GM10248 (cell line): ENCODE measurements at places on chromosomes 12 and 14.

DNA sequence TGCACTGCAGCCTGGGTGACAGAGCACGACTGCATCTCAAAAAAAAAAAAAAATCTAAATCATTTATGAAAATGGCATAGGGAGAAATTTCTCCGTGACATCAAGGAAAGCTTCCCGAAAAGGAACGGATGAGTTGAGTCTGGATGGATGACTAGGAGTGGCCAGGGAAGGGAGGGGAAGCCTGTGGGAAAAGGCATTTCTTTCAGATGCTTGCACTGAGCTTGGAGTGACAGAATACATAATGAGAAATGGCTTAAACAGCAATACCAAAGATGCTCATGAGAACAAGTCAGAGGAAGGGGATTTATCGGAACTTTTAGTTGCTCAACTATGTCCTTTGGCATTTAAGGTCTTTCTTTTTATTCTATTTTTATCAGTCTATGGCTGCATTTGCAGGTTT is 1369.2 kb upstream of the TMEM132C start:
- no peak for DNase-seq

DNA sequence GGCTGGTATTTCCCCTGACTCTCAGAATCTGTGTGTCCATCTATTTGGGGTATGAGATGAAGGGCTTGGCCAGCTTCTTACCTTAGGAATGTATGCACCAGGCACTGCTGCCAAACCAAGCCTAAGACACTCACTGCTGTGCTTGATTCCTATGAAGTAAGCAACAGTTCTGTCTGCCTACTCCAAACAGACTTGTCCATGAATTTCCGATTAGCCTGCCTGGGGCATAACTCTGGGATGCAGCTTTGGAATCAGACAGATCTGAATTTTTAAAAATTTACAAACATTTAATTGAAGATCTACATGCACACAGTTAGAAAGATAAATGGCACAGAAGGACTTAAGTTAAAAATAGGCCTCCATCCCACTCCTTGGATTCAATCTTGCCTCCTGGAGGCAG is 59.5 kb upstream of the JDP2 start:
- no peak for DNase-seq

GRCh38 chr12:88743946-88744685 is 163.8 kb upstream of the KITLG start:
- DNase-seq: no peak

DNA sequence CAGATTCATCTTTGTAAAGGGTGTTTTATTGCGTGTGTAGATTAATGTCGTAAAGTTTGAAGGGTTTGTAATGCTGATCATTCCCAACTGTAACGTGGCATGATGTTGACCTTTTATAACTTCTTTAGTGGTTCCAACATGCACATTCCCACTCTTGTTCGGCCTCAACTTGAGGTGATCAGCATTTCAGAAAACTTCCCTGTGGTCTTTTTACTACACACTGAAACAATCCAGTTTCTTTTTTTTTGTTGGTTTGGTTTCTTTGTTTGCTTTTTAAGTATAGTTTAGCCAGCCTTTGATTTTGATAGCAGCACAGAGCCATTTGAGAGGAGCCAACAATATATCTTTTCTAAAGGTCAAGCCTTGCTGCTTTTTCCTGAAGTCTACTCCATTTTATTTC is 22.8 kb downstream of the UTP20 start:
- DNase-seq: no peak

DNA sequence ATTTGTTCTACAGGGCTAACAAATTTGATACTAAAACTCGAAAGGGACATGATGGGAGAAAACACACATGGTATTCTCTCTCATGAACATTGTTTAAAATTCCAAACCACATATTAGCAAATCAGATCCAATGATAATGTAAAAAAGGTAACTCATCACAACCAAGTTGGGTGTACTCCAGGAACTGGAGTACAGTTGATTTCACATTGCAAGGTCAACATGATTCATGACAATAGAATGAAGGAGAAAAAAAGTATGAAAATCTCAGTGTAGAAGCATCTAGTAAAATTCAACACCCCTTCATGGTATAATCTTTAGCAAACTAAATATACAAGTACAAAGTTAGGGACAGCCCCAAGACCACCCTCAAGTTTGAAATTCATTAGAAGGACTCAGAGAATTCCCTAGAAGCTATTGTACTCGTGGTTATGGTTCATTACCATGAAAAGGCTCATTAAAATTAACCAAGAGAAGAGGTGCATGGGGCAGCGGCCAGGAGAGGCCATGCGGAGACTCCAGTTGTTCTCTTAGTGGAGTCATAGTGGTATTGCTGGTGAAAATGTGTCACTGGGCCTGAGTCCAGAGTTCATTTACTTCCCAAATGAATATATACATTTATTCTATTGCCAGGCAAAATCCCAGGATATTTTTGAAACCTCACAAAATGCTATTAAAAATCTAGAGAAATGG is 3.1 kb upstream of the CDCA4 start:
- DNase-seq: no peak

GRCh38 chr12:591167-592023 is 71.8 kb downstream of the NINJ2 start:
- no peak for DNase-seq
